ENCODE measurements at places on chromosomes 1 and 21.

GRCh38 chr1:13432251-13432650, 22.0 kb downstream of the PRAMEF20 start:
- DNase-seq = no peak

DNA sequence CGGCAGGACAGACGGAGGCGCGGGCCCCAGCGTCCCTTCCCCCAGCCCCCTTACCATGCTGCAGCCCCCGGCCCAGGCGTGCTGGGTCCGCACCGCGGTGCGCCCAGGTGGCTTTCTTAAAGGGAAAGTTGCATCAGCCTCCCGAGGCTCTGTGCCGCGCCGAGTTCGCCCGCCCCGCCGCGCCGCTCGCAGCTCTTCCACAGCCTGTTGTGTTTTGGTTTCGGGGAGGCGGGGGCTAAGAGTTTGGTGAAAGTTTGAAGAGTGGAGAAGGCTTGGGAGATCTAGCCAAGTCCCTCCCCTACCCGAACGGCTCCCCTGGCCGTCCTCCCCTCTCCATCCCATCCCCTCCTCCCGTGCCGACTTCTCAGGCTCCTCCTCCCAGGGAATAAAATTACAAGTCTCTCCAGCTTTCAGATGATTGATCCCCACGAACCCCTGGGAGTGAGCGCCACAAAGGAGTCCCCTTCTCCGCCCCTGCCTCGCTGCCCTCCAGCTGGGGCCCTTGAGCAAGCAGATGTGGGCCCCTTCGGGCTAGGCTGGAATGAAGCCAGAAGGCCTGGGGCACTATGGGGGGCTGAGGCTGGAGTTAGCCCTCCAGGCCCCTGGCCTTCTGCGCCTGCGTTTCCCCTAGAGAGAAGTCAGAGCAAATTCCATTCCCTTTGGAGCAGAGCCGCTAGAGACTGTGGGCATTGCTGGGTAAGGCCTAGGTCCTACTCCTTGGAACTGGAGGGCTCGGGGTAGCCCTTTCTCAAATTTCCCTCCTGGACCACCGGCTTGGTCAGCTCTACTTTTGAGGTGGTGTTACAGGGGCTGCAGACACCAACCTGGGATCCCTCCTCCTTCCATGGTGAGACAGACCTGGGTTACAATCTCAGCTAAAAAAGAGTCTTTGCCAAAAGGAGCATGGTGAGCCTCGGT, at the start of gene SLC6A9:
Gene SLC6A9 (minus strand): TSS at position 211 of the 918 bp plus-strand sequence. CDS start 7,185 bp downstream, outside the sequence.
- DNase-seq = peak; percentile 89

- no peak for DNase-seq
These were observed 172.7 kb downstream of the PATJ start for GRCh38 chr1:61914823-61915482.

DNA sequence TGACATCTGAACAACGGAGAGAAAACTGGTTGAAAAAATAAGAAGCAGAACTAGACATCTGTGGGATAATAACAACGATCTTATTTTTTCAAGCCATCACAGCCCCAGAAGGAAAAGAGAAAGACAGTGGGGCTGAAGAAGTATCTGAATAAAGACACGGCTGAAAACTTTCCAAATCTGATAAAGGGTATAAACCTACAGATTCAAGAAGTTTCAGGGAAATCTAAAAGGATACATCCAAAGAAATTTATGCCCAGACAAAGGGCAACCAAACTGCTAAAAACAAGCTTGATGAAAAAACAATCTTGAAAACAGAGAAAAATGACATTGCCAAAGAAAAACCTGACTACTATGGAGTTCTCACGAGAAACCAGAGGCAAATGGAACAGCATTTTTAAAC, 40.4 kb downstream of the TARBP1 start:
- no peak for DNase-seq

- DNase-seq = no peak
These were observed 31.9 kb downstream of the OTUD7B start for GRCh38 chr1:149978547-149979023.

DNA sequence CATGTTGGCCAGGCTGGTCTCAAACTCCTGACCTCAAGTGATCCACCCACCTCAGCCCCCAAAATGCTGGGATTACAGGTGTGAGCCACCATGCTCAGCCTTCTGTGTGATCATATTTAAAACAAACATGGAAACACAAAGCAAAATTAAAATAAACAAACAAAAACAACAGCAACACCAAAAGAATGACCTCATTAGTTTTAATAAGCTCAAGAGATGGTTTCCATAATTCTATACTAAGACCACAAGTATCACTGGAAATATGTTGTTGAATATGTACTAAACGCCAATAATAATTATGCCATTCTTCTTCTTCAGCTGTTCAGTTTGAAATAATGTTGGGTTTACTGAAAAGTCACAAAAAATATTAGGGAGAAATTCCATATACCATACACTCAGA, 526.4 kb downstream of the LRRIQ3 start:
- DNase-seq = no peak

- DNase-seq = no peak
These were observed 46.3 kb upstream of the ATP1B1 start for GRCh38 chr1:169060043-169060722.

DNA sequence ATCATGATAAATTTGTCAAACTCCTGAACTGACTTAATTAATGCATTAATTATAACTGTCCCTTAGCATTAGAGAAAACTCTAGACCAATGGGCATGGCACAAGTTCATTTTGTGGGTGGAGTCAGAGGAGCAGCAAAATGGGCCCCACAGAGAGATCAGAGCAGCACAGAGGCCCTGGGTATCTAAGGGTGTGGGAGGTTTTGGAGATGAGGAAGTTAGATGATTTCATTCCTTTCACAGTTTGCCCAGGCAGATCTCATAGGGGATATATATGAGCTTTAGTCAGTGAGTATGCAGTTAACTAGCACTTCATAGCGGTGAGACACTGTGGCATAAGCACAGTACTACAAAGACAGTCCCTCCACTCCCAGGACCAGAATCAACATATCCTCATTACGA, 117.3 kb downstream of the MAB21L3 start:
- DNase-seq = no peak

DNA sequence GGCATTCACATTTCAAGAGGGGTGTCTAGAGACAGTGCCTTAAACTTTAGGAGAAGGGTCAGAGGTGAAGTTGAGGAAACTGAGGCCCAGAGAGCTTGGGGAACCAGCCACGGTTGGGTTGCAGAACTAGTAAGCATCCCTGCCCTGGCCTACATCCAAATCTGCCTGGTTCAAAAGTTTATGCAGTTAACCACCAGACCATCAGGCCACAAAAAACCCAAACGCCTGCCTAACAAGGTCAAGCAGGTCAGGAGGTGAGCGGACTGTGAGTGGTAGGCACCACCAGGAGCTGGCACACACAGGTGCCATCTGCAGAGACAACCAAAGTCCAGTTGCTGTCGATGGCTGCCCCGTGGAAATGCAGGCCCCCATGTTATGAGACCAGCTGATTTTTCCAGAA, 51.2 kb downstream of the FBXO2 start:
- DNase-seq = no peak

DNA sequence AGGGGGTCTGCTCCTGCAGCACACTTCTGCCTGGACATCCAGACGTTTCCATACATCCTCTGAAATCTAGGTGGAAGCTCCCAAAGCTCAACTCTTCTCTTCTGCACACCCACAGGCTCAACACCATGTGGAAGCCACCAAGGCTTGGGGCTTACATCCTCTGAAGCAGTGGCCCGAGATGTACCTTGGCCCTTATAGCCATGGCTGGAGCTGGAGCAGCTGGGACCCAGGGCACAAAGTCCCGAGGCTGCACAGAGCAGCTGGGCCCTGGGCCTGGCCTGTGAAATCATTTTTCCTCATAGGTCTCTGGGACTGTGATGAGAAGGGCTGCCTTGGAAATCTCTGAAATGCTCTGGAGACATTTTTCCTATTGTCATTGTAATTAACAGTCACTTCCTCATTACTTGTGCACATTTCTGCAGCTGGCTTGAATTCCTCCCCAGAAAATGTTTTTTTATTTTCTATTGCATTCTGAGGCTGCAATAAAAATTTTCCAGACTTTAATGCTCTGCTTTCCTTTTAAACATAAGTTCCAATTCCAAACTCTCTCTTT, 645.6 kb downstream of the RWDD3 start:
- no peak for DNase-seq

- no peak for DNase-seq
These were observed 36.0 kb downstream of the RNU1-1 start for GRCh38 chr1:16478091-16478490.

DNA sequence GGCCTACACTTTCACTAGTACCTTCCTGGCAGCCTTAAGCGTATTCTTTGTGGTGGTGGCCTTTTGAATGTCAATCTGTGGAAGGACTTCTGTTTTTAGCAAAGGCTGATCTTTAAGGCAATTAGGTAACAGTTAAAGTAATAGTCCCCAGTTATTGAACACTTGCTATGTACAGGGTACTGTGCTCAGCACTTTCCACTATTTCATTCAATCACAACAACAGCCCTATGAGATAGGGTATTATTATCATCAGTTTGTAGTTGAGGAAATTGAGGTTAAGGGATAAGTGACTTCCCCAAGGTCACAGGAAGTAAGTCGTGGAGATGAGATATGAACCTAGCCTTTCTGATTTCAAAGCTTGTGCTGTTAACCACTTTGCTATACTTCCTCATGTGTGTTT, 185.7 kb downstream of the ST6GALNAC3 start:
- no peak for DNase-seq

DNA sequence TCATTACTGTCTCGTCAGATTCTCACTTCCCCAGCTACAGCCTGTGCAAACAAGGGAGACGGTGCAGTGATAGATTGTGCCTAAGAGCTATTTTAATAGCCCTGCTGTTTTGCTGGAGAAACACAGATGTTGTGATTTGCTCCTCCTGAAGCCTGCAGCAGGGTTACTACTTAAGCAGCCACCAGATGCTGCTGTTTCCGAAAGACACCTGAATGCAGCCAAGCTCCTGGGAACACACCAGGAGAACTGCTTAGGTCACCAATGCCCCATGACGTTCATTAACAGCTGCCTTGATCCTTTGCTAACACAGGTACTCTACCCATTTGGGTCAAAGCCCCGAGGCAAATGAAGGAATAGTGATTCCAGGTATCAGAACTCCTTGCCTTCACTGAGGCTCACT, 411.8 kb upstream of the DAB1 start:
- no peak for DNase-seq

DNA sequence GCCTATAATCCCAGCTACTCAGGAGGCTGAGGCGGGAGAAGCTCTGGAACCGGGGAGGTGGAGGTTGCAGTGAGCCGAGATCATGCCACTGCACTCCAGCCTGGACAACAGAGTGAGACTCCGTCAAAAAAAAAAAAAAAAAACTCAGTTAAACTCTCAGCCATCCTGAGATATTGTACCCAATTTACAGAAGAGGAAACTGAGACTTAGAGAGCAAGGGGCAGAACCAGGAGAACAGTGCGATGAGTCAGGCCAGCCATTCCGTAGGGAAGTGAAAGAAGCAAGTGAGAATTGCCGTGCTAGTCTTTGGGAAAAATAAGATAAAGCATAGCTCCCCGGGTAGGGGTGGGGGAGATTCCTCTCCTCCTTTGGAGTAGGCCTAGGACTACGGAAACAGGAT, 69.7 kb downstream of the SETD4 start:
- DNase-seq = no peak

- DNase-seq = no peak
These were observed 170.6 kb downstream of the PDE4B start for GRCh38 chr1:65963156-65963888.

GRCh38 chr1:110896090-110896489, 23.1 kb downstream of the CD53 start:
- no peak for DNase-seq

- DNase-seq = peak; percentile 51
These were observed 57.8 kb downstream of the SIK1 start for GRCh38 chr21:43369124-43369523.

DNA sequence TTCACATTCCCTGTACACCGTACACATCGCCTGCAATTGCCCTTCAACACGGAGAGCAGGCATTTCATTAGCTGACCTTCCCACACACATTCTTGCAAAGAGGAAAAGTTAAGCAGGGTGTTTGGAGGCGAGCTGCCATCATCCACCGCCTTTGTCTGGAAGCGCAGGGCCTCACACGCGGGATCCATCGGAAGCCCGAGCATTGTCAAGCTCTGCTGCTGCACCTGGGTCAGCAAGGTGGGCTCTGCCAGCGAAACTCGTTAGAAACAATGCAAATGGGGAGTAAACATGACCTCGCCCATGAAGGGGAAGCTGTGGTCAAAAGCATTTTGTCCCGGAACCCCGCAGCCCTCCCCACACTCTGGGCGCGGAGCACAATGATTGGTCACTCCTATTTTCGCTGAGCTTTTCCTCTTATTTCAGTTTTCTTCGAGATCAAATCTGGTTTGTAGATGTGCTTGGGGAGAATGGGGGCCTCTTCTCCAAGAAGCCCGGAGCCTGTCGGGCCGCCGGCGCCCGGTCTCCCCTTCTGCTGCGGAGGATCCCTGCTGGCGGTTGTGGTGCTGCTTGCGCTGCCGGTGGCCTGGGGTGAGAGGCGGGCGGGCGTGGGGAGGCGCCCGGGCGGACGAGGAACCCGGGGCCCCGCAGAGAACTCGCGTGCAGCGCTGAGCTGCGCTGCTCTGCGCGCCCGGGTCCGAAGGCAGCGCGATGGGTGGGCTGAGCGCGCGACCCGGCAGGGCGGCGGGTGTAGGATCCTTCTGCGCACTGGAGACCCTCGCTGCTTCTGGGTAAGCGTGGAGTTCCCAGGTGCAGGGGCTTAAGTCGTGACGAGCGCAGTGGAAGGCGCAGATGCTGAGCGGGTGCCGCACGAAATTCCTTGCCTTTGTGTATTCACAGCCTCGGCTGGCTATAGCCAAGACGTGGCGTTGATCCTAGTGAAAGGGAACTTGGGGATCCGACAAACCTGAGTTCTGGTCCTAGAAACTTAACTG, at the start of gene CR1:
Gene CR1 (plus strand): TSS at position 357 of the 992 bp plus-strand sequence. CDS start 111 bp downstream, at position 468.
- peak; percentile 25 for DNase-seq

DNA sequence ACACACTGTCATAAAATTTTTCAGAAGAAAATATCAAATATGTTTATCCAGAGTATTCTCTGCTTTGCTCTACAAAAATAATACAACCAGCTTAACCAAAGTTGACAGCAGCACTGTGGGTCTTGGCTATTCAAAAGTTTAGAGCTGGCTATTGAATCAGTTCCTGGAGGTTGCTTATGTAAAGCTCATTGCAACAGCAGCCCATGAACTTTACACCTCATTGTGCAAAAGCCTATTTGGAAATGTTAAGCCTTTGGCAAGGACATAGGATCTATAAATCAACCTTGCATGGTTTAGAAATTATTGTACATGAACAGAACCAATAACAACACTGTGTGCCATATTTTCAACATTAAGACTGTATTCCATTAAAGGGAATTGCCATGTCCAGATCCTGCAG, 714.9 kb downstream of the ADGRL2 start:
- peak; percentile 73 for DNase-seq

GRCh38 chr1:40858856-40859416, 3.2 kb downstream of the CITED4 start:
- no peak for DNase-seq

DNA sequence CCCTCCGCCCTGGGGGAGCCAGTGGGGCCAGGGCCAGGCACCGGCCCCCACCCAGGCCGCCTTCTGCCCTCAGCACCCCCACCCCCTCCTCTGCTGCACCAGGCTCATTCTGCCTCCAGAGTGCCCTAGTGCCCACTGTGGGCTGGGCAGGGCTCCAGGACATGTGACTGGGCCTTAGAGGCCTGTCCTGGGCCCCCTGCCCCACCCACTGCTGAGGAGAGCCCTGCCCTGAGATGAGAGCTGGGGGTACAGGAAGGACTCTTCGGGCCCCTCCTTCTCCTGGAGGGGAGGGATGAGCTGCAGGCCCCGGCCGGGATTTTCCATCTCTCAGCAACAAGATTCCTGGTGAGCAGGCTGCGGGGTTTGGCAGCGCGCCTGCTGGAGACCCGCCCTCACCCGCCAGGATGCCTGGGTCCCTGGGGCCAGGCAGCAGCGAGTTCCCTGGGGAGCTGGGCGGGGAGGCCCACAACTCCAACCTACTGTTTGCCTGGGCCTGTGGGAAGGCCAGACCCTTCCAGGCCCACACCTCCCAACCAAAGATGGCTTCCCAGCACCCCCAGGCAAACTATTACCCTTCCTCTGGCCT, 14.0 kb downstream of the AHDC1 start:
- peak; percentile 77 for DNase-seq

All from adipocyte (in vitro differentiated cells).